GM23338 (cell line): ENCODE measurements at places on chromosomes 2 and 18.

- peak; percentile 79 for DNase-seq
These were observed 17.5 kb downstream of the STAT1 start for GRCh38 chr2:190996338-190996946.

GRCh38 chr2:208182835-208183234 is 7.0 kb downstream of the C2orf80 start:
- no peak for DNase-seq

- no peak for DNase-seq
These were observed 326.2 kb upstream of the LRATD1 start for GRCh38 chr2:14306268-14306861.

- DNase-seq = no peak
These were observed 34.6 kb downstream of the LOXHD1 start for GRCh38 chr18:46622451-46622850.

- DNase-seq = no peak
These were observed 15.0 kb downstream of the ZBTB7C start for GRCh38 chr18:48394176-48394575.

DNA sequence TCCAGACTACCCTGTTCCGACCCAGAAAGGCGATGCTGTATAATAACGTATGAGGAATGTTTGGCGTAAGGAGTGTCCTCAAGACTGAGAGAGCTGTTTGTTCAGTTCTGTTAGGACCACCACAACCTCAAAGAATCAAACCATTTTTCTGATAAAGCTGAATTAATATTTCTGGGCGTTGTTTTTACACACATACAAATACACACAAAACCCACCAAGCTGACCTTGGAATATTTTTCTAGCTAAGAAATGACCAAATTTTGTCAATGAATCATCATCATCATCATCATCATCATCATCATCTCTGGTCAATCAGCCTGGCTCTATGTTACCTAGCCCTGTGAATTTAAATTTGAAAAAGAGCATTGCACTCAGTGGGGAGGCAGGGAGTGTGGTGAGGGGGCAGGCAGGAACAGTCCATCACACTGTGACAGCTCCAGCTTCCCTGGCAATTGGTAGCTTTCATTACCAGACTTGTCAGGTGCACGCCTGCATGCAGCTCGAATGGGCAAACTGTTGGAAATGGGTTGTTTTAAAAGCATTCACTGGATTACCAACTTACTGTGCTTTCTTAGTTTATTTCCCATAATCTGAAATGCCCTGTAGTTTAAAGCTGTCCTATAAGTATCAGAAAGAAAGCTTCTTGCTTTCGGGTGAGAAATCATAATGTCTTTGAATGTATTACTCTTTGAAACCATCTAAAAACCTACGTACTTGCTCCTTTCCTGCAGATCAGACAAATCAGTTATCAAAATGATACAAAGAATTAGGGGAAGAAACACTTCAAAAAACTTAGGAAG is 6.9 kb upstream of the POU3F3 start:
- DNase-seq = peak; percentile 40

- no peak for DNase-seq
These were observed 194.2 kb downstream of the TXNL1 start for GRCh38 chr18:56444201-56444600.

DNA sequence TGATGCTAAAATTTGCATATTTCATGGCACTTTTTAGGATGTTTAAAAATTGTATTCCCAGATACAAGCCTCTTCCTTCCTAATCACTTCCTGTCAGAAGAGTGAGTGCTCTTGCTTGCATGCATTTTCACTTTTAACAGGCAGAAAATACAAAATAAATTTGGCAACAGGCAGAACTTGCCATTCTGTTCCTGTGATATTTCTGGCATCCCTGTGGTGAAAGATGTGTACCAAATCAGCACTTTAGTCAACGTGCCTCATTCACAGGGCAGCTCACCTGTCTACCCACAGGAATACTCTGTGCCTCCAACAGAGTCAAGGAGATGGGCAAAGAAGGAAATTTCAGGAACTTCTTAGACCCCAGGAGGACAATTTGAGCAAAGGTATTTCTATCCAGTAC is 360.9 kb downstream of the AKAIN1 start:
- DNase-seq = no peak

- DNase-seq = no peak
These were observed 104.1 kb upstream of the OTOS start for GRCh38 chr2:240244543-240244942.

DNA sequence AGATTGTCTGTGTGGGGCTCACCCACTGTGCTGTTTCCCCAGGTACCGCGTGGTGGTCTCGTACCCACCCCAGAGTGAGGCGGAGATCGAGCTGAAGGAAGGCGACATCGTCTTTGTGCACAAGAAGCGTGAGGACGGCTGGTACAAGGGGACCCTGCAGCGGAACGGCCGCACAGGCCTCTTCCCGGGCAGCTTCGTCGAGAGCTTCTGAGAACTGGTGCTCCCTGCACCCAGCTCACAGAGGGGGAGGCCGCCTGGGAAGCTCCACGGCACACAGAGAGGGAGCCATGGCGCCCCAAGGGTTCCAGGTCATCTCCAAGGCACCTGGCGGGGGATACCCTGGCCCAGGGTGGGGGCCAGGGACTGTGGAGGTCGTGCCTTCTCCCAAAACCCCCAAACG is 112.3 kb downstream of the SEPTIN10 start:
- DNase-seq = no peak

- peak; percentile 24 for DNase-seq
These were observed 543.2 kb downstream of the DCDC2C start for GRCh38 chr2:4246364-4247131.

DNA sequence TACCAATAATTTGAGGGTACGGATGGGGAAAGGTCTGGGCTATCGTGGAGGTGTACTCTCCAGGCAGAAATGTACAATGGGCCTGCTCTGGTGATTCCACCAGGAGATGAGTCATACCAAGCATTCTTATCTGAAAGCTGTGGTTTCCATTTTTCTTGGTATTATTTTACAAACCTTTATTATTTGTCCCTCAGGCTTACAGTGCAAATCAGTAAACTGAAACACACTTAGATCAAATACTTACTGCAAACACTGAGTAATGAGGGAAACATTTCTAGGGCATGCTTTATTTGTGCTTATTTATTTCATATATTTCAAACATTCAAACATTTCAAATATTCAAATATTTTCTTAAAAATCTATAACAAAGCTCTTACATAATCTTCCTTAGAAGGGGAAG is 319.8 kb downstream of the RND3 start:
- no peak for DNase-seq

DNA sequence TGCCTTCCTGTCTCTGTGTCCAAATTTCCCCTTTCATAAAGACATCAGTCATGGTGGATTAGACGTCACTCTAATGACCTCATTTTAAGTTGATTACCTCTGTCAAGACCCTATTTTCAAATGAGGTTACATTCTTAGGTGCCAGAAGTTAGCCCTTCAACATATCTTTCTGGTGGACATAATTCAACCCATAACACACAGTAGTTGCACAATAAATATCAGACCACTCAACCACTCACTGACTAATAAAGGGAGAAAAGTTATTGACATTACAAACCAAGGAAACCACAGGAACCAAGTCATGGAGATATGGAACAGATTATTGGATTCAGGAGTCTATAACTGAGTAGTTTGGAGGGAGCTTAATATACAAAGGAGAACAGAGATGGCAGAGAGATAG is 377.4 kb upstream of the ACVR2A start:
- DNase-seq = no peak
